ENCODE measurements at places on chromosomes 2 and 18. TPM values are rescaled to one million over a fixed set of nuclear protein-coding genes. Genes with fewer than 3 reads are reported as not detected.

Gene C1GALT1C1L
- total RNA-seq: 1.4 TPM

Gene MC5R
- total RNA-seq: not detected

Gene PCARE
- 1.9 TPM for total RNA-seq

Gene PLEK
- total RNA-seq: 6.6 TPM

Gene CYP1B1
- 142 TPM for total RNA-seq

Gene RNU2-63P
- total RNA-seq: not detected

Gene RAB6C
- total RNA-seq: not detected

Gene SKA1
- 0.41 TPM for total RNA-seq

Gene CPO
- not detected for total RNA-seq

Gene PSMA8
- total RNA-seq: not detected

Gene LCT
- not detected for total RNA-seq

Gene EGR4
- total RNA-seq: not detected

Gene KCNK3
- 28.8 TPM for total RNA-seq
